ENCODE measurements at places on chromosomes 2 and 18.

DNA sequence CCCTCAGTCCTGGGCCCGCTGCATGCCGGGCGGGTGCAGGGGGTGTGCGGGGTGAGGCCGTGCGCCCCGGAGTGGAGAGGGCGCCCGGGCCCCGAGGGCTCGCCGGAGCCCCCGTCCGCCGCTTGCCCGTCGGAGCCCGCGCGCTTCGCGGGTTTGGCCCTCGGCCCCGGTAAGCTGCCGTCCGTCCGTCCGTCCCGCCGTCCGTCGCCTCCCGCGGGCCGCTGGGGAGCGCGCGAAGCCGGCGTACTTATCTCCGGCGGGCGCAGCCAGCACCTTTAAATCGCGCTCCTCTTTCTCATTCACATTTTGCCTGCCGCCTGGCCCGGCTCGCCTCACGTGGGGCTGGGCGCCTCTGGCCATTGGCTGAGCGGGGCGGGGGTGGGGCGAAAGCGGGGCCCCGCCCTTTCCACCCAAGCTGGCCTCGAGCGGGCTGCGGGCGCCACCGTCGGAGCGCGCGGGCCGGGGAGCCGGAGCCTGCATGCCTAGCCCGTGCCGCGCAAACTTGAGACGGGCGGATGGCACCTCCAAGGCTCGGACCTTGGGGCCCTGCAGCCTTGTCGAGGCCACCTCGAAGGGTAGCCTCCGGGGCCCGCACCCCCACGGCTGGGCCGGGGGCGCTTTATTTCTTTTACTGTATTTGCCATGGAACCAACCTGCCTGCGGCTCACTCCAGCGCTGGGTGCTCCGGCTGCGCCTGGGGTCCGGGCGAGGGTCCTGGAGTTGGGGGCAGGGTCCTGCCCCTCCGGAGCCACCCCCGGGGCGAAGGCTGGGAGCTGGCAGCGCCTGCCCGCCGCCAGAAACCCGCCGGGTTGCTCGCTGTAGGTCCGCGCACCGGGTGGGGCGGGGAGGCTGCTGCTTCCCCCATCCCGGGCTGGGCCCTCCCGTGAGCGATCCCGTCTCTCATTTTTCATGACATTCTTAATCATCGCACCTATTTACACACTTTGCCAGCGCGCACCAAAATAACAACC is at the start of gene GBX2:
Gene GBX2 (minus strand): TSS at position 277 of the 971 bp plus-strand sequence. CDS start 415 bp downstream, outside the sequence.
- DNase-seq, result no peak

DNA sequence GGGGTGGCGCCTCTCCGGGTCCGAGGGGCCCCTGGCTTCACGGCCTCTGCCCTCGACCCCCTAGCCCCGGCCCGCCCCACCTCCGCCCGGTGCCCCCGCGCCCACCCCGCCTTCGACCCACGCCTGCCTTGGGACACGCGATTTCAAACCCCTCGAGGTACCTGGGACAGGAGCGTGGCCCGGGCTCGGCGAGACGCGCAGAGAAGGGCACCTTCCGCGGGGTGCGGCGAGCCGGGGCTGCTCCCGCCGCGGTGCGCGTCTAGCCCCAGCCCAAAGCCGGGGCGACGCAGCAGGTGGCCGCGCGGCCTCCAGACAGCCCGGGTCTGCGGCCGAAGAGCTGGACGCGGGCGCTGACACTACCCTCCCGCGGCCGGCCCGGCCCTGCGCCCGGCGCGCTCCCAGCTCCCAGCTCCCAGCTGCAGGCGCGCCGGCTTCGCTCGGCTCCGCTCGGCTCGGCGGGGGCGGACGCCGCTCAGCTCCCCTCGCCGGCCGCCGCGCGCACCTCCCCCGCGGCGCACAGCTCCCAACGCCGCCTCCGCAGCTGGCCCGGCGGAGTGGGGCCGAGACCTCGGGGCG is at the start of gene CRACDL:
Gene CRACDL (minus strand): TSS at position 449 of the 576 bp plus-strand sequence. CDS start 89,425 bp downstream, outside the sequence.
- DNase-seq, result no peak

- no peak for DNase-seq
These were observed 93.2 kb upstream of the CD302 start for GRCh38 chr2:159891267-159891588.

DNA sequence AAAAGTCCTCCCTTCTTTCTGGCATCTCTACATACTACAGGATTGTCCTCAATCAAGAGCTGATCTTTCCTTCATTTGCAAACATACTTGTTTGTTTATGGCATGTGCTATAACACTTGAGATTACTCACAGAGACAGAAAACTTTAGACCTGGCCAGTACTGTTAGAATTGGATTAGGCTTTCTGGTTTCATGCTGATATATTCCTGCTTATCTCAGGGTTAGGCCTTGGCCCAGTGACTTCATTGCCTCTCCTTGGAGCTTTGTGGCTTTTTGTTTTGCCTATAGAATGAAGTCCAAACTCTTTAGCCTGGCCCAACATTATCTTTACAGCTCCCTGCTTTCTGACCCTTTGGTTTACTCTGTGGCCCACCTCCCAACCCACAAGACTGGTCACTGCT is 363.3 kb downstream of the ALK start:
- DNase-seq, result no peak

DNA sequence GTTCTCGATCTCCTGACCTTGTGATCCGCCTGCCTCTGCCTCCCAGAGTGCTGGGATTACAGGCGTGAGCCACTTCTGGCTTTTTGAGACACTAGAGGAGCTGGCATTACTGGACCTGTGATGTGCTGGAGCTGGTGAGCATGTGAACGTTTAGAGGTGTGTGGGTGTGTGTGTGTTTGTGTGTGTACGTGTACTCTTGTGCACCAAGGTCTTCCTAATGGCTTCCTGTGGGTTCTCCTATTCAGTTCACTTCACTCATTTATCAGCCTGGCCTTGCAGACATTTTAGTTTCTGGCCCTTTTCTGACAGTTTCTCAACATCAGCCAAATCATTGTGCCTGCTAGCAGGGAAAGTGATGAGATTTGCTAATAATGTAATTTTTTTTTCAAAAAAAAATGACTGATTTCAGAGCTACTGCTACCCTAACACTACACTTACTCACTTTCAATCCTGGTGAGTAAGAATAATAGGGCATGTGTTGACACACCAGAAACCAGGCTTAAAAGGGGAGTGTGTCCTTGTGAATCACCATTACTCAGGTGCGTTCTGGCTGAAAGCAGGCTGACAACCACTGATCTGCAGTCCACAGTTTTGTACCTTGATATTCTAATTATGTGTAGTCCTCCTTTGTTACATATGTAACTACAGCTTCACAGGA is 41.0 kb upstream of the ACTR3 start:
- no peak for DNase-seq

DNA sequence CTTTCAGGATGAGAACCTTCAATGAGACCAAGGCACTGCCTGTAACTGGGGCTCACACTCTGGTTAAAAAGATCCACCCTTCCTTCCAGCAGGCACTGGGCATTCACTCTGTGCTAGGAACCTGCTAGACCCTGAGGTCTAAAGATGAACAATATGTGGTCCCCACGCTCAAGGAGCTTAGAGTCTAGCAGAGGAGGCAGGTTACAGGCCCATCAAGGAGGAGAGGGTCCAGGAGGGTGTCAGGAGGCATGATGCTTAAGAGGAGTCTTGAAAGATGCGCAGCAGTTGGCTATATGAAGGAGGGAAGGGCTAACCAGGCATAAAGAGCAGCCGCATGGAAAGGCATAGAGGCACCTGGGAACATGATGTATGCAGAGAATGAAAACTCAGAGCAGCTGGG is 4.5 kb downstream of the ANKRD53 start:
- DNase-seq, result no peak

GRCh38 chr18:79989195-79989497 is 783 bp upstream of the TXNL4A start:
- DNase-seq, result no peak

GRCh38 chr2:69385443-69386151 is 1.4 kb downstream of the GFPT1 start:
- no peak for DNase-seq

DNA sequence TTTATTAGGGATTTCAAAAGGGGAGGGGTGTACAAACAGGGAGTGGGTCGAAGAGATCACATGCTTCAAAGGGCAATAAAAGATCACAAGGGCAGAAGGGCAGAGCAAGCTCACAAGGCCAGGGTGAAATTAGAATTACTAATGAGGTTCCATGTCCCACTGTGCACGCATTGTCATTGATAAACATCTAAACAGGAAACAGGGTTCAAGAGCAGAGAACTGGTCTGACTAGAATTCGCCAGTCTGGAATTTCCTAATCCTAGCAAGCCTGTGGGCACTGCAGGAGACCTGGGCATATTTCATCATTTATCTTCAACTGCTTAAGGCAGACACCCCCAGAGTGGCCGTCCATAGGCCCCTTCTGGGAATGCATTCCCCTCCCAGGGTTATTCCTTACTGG is 408.2 kb downstream of the ZNF804A start:
- DNase-seq, result no peak

GRCh38 chr2:48146552-48146951 is 240.3 kb upstream of the FBXO11 start:
- no peak for DNase-seq

DNA sequence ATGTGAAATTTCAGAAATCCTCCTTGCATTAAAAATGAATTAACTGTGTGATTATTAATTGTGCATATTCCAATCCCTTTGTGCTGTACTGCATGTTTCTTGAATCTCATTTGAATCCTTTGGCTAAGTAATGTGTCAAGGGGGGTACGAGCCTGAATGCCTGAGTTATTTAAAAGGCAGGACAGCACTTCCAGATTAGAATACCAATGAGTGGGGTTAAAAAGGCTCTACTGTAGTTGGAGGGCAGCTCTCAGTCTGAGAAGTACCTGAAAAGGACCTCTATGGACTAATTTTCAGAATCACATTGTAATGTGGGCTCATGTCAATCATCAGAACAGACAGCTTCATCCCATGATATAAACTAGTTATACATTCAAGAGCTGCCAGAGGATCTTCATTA is 423.0 kb downstream of the GRB14 start:
- DNase-seq, result no peak

DNA sequence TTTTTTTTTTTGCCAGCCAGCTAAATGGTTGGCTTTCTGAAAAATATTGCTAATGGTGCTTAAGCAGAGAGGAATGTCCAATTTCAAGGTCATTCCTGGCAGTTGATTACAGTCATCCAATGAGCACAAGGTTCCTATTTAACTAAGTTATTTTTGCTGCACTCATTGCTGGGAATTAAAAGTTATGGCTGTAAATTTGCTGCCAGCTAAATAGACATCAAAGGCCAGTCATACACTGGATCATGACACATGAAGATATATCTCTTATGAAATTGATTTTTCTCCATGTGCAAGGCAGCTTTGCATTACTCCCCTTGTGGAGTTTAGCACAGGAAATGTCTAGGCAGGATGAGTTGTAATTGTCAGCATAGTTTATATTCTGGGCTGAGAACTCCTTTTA is 1898.4 kb upstream of the CELF4 start:
- DNase-seq, result no peak

- DNase-seq, result no peak
These were observed 359.5 kb upstream of the ETAA1 start for GRCh38 chr2:67037655-67038054.

DNA sequence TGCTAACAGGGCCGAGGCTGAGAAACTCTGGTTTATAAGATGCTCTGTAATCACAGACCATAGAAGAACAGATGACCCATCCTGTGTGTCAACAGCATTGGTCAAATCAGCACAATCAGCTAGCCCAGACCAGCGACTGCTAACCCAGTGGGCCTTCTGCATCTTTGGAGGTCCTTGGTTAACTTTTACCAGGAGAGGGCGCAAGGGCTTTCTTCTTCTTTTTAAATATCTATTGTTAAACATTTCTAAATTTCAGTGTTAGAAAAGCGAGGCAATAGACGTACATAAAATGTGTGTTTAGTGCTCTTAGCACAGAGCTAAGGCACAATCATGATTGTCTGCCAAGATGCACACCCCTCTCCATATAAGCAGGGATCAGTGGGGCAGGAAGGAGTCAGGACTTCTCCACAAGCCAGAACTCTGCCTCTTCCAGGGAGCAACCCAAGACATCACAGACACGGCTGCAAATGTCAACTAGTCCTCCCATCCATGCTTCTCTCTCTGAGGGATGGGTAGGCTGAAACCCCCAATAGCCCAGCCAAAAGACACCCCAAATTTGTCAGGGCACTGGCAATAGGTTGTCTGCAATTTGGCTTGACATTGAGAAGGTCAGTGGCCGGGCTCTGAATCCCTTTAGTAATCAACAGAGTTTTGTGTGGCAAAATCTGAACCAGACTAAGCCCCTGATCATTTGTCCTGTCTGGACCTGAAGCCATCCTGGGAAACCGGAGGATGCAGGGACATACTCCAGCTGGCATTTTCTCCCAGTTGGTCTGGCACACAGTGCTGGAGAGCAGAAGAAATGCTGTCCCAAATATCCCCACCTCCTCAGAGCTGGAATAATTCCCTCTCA is 188.2 kb downstream of the BCL2 start:
- DNase-seq, result peak; percentile 34

DNA sequence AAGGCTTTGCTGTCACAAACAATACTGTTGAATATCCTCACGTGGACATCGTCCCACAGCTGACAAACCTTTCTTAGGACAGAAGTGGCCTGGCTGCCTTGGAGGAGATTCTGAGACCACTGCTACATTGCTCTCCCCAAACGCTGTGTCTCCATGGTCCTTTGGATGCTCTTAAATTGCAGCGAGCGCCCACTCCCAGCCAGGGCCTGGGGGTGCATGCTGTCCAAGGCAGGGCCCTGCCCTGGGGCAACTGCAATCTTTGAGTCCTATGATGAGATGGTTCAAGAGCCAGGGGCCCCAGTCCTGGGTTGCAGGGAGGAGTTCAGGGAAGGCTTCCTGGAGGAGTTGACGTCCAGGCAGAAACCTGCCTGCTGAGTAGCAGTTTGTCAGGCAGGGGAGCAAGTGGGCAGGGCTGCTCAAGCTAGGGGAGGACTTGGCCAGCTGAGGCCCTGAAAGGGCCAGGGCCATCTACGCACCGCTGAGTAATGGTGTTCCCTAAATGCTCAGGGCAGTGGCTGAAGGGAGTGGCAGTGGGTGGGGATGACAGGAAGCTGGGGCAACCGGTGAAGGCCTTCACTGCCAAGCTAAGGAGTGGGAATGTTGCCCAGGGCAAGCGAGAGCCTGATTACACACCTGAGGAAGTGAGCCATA is 10.8 kb upstream of the SDC1 start:
- no peak for DNase-seq

DNA sequence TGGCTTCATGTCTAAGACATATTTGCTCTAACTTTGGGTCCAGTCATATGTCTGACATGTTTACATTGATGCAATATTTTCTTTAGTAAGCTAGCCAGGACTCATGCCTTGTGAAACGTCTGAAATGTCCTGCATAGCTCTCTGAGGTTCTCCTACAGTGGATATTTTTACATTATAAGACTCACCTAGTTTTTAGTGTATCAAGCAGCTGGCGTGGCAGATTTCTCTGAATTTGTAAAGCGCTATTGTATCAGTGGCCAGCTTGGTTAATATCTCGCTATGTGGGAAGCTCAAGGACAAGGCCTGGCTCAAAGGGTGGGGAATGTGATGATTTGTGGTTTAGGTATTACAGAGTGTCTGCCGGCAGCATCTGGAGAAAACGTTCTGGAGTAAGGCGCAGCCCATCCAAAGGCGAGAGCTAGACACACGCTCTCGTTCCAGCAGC is 164.3 kb downstream of the LTBP1 start:
- DNase-seq, result no peak

- DNase-seq, result no peak
These were observed 228.6 kb upstream of the STK17B start for GRCh38 chr2:196399722-196400691.

DNA sequence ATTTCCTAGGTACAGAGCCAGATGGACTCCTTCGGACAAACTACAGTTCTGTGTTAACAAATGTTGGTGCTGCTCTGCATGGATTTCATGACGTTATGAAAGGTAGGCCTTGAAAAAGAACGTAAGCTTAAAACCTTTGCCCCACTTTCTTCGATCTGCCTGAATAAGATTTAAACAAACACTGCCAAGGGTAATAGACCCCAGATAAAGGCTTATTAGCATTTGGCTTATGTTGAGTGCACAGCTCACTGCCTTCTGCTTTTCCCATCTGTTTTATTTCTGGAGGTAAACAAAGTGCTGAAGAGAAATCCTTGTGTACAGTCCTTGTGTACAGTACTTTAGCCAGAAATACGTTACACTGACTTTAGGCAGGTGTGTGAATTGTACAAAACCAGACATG is 50.0 kb upstream of the STON1 start:
- no peak for DNase-seq
